Activated naive CD4-positive, alpha-beta T cell (primary cell): ENCODE measurements at places on chromosomes 7 and 10.
A peak's percentile ranks its signal among the peaks of the same experiment; 100 is the strongest.

DNA sequence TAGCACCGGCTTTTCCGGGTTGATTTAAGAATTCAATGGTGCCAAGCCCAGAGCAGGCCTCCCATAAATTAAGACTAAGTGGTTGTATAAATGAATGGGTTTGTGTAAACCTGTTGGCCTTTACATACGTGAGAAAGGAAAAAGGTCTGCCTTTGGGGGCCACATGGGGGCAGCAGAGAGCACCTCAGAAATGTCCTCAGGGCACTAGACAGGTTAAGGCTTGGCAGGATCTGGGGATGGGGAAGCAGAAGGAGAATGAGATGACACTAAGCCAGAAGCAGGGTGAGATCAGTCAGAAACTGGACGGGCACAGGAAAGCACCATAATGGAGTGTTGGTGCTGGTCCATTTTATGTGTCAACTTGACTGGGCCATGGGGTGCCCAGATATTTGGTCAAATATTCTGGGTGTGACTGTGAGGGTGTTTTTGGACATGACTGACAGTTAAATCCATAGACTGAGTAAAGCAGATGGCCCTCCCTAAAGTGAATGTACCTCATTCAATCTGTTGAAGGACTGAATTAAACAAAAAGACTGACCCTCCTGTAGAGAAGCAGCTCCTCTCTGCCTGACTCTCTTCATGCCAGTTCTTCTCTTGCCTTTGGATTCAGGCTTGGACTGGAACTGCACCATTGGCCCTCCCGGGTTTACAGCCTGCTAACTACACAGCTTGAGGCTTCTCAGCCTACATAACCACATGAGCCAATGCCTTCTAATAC lies 58.9 kb downstream of the FRMPD2 start:
- DNase-seq: no peak

GRCh38 chr10:34280599-34281374 lies 534.3 kb downstream of the PARD3 start:
- DNase-seq: no peak

DNA sequence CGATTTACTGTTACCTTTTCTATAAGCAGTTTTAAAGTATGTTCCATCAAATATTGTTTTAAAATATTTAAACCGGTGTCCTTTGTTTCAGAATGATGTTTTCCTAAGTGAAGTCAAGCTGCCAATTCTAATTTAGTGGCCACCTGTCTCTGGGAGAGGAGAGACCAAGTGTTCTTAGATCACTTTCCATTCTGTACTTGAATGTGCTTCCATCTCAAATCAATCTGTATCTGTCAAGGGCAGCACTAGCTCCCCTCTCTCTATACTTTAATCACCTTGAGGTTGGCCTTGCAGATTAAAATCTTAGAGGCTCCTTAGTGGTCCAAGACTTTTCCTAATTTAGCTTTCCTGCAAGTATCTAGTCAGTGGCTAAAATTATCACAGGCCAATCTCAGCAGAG lies 49.6 kb downstream of the LGI1 start:
- DNase-seq: no peak

DNA sequence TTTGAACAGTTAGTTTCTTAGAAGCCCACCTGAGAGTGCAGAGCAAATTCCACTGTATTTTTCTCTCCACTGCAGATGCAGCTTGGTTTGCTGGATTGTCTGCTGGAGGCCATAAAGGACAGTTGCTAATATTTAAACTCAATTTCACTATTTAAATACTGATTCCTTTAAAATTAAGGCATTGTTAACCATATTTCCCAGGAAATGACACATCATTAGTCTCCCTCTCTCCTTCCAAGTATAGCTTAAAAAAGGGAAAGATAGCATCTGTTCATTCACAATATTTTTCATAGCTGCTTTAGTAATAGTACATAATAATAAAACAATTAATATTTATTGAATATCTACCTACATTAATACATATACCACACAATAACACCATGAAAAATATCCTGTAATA lies 252.9 kb downstream of the HGF start:
- DNase-seq: no peak

DNA sequence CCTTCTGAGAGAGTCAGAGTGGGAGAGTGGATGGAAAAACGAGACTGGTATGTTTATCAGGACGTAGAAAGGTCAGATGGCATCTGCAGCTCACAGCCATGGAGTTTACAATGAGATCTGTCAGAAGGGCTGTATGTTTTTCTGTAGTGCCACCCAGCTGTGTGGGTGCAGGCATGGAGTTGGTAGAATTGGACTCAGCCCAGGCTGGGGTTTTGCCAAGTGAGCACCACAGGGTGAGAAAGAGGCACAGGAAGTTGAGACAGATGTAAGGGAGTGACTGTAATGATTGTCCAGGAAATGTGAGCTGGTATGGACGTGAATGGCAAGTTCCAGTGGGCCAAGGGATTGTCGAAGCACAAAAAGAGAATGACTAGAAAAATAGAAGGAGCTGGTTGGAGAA lies 9.1 kb upstream of the ZYX start:
- peak; percentile 23 for DNase-seq

DNA sequence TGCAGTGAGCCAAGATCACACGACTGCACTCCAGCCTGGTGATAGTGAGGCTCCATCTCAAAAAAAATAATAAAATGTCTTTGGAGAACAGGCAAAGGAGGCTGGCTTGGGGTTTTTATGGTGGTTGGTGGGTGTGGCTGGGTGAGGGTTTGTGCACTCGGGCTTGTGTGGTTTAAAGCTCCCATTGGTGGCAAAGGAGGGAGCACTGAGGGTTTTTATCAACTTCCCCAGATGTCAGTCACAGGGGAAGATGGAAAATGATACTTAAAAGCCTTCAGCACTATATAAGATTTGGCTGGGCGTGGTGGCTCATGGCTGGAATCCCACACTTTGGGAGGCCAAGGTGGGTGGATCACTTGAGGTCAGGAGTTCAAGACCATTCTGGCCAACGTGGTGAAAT lies 16.3 kb upstream of the RNF216 start:
- DNase-seq: no peak

DNA sequence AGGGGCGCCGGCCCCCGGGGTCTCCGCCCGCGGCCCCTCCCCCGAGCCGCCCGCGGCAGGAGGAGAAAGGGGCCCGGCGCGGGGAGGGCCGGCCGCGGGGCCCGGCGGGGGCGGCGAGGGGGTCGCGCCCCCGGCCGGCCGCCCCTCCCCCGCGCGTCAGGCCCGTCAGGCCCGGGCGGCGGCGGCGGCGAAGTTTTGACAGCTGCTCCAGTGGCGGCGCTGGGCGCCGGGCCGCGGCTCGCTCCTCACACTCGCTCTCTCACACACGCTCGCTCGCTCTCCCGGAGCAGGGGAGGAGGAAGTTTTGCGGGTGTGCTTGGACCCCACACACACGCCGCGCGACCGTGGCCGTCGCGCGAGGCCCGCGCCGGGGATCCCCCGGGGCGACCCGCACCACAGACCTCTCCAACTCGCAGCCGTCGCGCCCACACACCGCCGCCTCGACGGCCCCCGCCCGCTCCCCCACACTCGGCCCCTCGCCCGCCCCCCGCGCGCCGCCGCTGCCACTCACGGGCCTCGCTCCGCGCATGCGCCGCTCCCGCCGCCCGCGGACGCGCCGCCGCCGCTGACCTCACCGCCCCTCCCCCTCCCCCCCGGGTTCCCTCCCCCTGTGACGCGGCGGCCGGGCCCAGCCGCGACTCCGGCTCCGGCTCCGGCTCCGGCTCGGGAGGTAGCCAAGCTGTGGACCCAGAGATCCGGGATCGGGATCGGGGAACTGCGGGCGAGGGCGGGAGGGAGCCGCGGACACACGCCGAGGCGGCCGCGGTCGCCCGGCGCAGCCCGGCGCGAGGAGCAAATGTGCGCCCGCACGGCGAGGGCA lies 518 bp upstream of the KMT2C start:
- DNase-seq: peak; percentile 78

- no peak for DNase-seq
Measured at GRCh38 chr7:116135306-116135705, 75.0 kb upstream of the TES start.

DNA sequence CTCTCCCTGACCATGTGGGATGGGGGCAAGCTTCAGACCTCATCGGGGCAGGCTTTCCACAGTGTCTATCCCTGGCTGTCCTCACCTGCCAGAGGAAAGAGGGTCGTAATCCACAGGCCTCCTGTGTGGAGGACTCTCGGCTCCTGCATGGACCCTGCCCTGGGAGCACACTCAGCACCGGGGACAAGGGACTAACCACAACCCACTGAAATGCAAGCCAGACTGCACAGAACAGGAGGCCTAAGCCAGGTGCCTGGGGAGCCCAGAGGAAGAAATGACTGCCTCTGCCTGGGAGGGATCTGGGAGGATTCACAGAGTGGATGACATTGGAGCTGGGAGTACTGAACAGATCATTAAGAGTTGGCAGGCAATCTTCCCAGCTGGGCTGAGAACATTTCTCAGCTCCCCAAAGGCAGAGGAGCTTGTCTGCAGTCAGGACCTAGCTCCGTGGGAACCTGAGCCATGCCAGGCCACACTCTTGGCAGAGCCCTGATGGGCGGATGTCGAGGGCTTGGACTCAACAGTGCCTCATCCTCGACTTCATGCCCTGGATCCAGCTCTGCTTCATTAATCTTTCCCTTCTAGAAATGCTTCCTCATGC lies 213.4 kb downstream of the USP6NL start:
- no peak for DNase-seq

GRCh38 chr10:110522365-110522988 lies 24.8 kb downstream of the DUSP5 start:
- DNase-seq: no peak

DNA sequence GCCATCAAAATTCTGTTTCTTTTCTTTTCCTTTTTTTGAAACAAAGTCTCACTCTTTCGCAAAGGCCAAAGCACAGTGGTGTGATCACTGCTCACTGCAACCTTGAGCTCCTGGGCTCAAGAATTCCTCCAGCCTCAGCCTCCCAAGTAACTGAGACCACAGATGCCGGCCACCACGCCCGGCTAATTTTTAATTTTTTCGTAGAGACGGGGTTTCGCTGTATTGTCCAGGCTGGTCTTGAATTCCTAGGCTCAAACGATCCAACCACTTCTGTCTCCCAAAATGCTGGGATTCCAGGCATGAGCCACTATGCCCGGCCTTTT lies 25.7 kb upstream of the TRIM56 start:
- no peak for DNase-seq

DNA sequence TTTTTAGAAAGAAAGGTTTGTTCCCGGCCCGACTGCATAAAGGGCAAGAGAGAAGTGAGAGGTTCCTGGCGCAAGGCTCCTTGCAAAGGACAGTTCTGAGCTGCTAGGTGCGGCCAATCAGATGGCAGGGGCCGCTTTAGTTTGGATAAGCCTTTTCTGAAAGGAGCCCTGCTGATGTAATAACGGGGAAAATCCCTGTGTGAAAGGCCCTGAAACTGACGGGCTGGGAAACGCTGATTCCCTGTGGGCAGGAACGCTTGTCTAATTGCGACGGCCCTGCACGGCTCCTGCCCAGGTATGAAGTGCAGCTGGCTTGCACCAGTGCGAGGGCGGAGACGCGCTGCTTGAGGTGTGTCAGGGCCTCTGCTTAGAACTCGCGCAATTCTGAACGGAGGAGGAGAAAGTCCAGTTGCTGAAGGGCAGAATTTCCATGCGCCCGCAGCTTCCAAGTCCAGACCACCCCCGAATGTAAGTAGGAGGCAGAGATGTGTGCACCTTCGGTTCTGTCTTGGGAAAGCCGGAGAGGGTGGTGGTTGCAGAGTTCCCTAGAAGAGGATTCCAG lies 30.5 kb downstream of the TACC2 start:
- DNase-seq: no peak

- no peak for DNase-seq
Measured at GRCh38 chr10:58511765-58512490, 744 bp upstream of the BICC1 start.

DNA sequence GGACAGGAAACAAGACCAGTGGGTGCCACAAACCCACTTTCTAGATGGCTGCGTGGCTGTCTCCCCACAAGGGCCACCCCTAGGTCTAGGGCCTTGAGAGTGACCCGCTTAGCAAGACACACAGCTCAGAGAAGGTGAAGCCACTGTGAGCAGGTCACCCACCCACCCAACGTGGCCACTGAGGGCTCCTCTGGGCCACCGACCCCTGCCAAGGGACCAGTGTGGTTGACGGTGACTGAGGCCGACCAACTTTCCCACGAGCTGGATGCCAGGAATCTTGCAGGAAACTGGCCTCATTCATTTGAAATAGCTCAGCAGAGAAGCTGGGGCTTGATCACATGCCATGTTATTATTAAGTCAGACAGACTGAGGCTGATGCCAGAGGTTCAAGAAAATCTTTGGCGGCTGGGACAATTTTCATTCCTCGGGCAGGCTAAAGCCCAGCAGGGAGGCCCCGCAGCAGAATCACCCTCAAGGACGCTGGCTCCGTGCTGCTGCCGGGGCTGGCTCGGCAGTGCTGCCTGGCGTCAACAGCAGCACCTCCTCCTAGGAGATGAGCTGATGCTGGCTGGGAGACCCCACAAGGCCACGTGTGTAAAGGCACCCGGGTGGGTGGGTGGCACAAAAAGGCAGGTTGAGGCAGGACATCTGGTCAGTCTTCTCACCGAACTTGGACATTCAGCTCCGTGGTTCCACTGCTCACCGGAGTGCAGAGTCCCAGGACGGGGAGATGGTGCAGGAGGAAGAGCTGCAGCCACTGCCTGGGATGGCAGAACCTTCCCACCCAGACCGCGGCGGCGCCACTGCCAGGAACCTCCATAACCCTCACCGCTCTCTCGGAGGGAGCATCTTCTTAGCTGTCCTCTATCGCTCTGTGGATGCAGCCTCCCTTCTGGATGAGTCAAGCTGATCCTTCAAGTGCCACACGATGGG lies 57.8 kb downstream of the ZRANB1 start:
- no peak for DNase-seq

- no peak for DNase-seq
Measured at GRCh38 chr7:73812996-73813395, 17.8 kb upstream of the CLDN4 start.

- DNase-seq: no peak
Measured at GRCh38 chr7:17380736-17381662, 82.5 kb downstream of the AHR start.

GRCh38 chr7:126569402-126569801 lies 683.3 kb downstream of the GRM8 start:
- DNase-seq: no peak

DNA sequence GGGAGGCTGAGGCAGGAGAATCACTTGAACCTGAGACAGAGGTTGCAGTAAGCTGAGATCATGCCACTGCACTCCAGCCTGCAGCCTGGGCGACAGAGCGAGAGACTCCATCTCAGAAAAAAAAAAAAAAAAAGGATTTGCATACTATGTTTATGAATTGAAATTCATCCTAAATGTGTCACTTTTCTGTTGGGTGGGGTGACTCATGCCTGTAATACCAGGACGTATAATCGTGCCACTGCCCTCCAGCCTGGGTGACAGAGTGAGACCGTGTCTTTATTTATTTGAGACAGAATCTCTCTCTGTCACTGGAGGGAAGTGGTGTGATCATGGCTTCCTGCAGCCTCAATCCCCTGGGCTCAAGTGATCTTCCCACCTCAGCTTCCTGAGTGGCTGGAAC lies 5.8 kb downstream of the ZNF212 start:
- DNase-seq: no peak
